ENCODE measurements at places on chromosomes 12 and 14.

DNA sequence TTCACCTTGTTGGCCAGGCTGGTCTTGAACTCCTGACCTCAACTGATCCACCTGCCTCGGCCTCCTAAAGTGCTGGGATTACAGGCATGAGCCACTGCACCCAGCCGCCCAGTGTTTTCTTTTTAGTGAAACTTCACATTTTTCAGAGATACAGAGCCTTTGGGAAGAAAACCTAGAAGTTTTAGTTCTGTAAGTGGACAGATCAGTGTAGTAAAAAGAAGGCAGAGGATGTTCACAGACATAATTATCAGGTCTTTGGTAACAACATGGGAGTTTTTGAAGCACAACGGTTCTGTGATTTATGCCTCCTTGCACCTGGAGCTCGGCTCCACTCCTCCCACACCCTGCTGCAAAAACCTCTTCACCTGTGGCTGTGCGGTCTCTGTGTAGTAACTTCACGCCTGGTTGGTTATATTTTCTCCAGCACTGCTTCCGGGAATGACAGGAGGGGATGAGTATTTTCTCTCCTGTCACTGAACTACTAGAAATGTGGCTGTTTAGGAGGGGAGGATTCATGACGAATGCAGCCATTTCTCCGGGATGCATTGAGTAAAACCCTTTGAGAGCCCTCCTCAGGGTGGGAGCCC is 67.0 kb downstream of the ARF6 start:
- no peaks in the 10 kb centered on the region for H3K36me3 ChIP-seq
- H3K4me1 ChIP-seq: no peaks in the 10 kb centered on the region
- no peak for DNase-seq
- no peaks in the 10 kb centered on the region for H3K27me3 ChIP-seq
- no peak overlapping the region for H3K27ac ChIP-seq

- no peaks in the 10 kb centered on the region for H3K4me1 ChIP-seq
- H3K27ac ChIP-seq: no peak overlapping the region
These were observed 206.0 kb upstream of the MYL2 start for GRCh38 chr12:111126331-111126730.

DNA sequence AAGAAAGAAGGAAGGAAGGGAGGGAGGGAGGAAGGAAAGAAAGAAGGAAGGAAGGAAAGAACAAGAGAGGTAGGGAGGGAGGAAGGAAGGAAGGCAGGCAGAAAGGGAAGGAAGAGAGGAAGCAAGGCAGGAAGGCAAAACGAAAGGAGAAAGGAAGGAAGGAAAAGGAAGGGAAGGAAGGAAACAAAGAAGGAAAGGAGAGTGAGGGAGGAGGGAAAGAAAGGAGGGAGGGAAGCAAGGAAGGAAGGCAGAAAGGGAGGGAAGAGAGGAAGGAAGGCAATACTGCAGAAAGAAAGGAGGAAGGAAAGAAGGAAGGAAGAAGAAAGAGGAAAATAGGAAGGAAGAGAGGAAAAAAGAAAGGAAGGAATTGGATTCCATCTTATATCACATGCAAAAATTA is 1303.1 kb upstream of the TMEM132C start:
- no peak overlapping the region for H3K4me3 ChIP-seq
- H3K4me1 ChIP-seq: no peaks in the 10 kb centered on the region
- H3K27me3 ChIP-seq: no peaks in the 10 kb centered on the region
- no peak overlapping the region for H3K27ac ChIP-seq

DNA sequence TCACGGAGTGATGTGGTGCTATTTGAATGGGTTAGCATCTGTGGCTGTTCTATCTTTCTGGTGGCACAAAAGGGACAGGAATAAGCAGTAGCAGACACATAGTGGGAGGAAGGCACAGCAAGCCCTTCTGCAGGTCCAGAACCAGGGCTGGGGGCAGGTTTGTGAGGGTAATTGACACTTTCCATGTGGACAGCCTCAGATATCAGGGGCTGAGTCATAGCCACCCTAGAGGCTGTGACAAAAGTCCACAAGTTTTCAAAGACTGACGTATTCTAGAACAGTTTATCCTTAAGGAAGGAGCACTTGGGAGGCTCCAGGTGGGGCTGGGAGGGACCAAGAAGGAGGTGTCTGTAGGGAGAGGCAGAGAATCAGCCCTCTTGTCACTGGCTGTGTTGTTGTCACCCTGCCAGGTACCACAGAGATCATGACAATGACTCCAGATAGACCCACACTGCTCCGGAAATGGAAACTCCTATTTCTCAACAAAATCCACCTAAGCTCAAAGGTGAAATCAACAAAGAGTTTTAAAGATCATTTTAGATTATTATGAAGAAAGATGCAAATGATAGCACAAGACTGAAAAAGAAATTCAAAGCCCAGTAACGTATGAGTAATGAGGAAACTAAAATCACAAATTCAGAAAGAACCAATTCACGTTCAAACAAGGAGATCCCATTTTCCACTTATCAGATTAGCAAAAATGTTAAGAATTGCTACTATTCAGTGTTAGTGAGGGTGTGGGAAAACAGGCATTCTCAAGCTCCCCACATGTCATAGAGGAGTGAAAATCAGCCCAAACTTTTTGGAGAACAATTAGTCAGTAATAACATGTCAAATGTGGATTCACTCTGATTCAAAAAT is 48.3 kb downstream of the NFKBIA start:
- DNase-seq: no peak
- H3K4me1 ChIP-seq: no peaks in the 10 kb centered on the region
- no peaks in the 10 kb centered on the region for H3K27me3 ChIP-seq
- H3K4me3 ChIP-seq: no peak overlapping the region
- H3K27ac ChIP-seq: no peak overlapping the region

DNA sequence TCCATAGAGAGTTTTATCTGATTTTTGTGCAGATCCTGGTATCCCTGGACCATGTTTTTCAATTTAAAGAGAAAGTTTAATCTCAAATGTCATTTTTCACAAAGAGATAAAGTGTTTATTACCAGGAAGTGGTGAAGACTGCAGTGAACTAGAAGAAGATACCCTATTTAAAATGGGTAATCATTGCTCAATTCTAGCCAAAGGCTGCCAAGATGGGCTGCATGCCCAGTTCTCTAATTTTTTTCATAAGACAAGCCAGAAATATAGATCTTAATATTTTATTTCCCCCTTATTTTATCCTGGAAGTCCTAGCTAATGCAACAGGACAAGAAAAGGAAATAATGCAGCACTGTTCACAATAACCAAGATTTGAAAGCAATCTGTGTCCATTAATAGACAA is 343.5 kb downstream of the PCNX1 start:
- no peak for DNase-seq
- H3K4me3 ChIP-seq: no peak overlapping the region
- no peaks in the 10 kb centered on the region for H3K36me3 ChIP-seq

- no peaks in the 10 kb centered on the region for H3K36me3 ChIP-seq
- H3K4me1 ChIP-seq: peaks cover 22% of the 10 kb centered on the region
- no peak for DNase-seq
- H3K4me3 ChIP-seq: no peak overlapping the region
These were observed 32.8 kb upstream of the TUBA1C start for GRCh38 chr12:49231878-49232655.

DNA sequence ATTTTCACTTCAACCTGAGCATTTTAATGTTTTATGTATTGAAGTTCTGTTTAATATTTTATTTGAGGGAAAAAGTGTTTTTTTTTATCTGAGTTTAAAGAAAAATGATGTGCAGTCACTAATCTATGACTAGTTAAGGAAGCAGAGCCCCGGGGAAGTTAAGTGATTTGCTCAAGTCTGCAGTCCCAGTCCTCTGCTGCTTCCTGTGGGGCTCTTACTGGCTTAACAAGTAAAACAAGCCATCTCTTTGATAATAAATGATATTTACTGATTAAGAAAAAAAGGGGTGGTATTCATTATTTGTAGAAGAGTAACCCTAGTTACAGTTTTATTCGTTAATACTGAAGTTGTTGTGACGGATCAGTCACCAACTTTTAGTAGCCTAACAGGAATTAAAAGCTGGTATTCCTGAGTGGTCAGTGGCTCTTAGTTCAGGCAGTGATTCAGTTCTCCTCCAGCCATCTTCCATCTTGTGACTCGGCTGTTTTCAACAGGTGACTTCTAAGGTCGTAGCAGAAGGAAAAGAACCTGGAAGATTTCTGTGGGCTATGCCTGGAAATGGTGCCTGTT is 21.7 kb downstream of the BICDL1 start:
- H3K36me3 ChIP-seq: no peaks in the 10 kb centered on the region
- H3K27me3 ChIP-seq: peaks cover 4% of the 10 kb centered on the region
- H3K27ac ChIP-seq: no peak overlapping the region
- H3K4me3 ChIP-seq: no peak overlapping the region
- DNase-seq: no peak
- H3K4me1 ChIP-seq: no peaks in the 10 kb centered on the region

GRCh38 chr12:1978078-1978862 is 26.0 kb downstream of the DCP1B start:
- no peaks in the 10 kb centered on the region for H3K36me3 ChIP-seq
- H3K4me1 ChIP-seq: no peaks in the 10 kb centered on the region

- H3K27me3 ChIP-seq: no peaks in the 10 kb centered on the region
- H3K36me3 ChIP-seq: peaks cover 44% of the 10 kb centered on the region
- no peaks in the 10 kb centered on the region for H3K4me1 ChIP-seq
- no peak overlapping the region for H3K4me3 ChIP-seq
These were observed 31.2 kb upstream of the MMP17 start for GRCh38 chr12:131796754-131797587.

DNA sequence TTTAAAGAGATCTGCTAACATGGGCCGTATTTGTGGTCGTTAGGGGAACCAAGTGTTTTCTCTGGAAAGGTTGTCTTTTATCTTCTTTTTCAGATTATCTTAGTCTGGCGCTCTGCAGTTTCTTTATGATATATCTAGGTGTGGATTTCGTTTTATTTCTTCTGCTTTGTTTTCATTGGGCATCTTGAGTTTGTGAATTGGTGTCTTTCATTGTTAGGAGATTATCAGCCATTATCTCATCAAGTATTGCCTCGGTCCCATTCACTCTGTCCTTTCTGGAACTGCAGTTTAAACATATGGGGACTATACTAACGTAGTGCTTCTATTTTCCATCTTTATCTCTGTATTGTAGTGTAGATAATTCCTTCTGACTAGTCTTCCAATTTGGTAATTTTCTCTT is 60.4 kb downstream of the BICDL1 start:
- H3K27ac ChIP-seq: no peak overlapping the region
- H3K4me3 ChIP-seq: no peak overlapping the region

- no peaks in the 10 kb centered on the region for H3K36me3 ChIP-seq
- H3K4me3 ChIP-seq: no peak overlapping the region
- no peak overlapping the region for H3K27ac ChIP-seq
- no peak for DNase-seq
These were observed 2.5 kb downstream of the CMAS start for GRCh38 chr12:22048351-22049041.
